ENCODE measurements at places on chromosomes 6 and 20.
A peak's percentile ranks its signal among the peaks of the same experiment; 100 is the strongest.

GRCh38 chr6:168939796-168940195 is 313.9 kb downstream of the THBS2 start:
- DNase-seq, result no peak

DNA sequence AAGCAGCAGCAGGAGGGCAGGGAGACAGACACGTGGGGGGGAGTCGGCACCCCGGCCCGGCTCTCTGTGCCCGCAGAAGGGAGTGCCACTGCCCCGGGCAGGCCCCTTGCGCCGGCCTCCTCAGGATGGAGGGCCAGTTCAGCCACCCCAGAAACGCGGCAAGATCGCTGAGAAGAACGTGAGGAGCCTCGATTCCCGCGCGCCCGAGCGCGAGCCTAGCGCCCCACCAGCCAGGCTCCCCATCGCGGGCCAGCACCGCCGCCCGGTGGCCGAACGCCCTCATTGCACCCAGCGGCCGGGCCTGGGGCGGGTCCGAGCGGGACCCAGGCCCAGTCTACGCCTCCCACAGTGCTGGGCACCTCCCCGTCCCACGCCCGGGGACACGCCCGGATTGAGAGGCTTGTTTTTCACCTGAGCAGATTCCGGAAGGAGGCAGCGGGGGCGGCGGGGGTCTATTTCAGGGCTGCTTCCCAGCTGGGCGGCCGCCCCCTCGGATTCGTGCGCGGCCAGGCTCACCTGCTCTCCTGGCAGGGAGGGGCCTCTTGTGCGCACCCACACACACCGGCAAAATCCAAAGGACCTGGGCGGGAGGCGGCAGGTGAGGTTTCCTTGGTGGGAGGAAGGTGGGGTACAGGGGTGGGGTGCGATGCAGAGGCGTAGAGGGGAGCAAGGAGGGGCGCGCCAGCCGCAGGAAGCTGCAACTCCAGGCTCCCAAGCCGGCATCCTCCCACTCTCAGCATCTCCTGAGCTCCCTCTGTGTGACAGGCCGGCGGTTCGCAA is 9.0 kb upstream of the GRM4 start:
- DNase-seq, result no peak

DNA sequence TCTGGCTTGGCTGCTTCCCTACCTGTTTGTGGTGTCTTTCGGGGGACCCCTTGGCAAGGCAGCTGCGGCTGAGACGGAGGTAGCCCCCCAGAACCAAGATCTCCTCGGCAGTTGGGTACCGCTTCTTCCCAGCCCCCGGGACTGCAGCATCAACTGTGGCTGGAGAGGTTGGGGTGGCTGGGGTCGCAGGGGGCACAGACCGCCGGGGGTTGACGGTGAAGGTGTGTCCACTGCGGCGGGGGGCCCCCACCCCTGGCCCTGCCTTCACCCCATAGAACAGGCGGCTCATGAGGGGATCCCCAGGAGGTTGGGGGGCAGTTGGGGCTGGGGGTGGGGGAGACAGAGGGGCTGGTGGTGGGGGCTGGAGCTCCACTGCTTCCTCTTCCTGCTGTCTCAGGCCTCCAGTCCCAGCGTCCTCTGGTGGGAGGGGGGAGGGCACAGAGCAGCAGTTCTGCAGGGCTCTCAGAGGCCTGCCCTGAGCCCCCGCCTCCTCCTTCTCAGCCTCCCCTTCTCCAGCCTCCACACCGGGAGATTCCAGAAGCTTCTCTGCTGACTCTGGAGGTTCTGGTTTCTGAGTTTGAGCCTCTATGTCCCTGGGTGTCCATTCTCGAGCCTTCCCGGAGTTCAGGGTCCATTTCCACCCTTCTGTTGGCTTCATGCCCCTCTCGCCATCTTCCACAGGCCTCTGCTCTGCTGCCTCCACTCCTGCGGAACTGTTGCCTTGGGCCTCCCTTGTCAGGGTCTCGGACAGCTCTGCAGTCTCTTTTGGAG is 1.9 kb downstream of the PPP1R18 start:
- no peak for DNase-seq

- no peak for DNase-seq
Measured at GRCh38 chr6:133699741-133700385, 189.1 kb upstream of the TCF21 start.

DNA sequence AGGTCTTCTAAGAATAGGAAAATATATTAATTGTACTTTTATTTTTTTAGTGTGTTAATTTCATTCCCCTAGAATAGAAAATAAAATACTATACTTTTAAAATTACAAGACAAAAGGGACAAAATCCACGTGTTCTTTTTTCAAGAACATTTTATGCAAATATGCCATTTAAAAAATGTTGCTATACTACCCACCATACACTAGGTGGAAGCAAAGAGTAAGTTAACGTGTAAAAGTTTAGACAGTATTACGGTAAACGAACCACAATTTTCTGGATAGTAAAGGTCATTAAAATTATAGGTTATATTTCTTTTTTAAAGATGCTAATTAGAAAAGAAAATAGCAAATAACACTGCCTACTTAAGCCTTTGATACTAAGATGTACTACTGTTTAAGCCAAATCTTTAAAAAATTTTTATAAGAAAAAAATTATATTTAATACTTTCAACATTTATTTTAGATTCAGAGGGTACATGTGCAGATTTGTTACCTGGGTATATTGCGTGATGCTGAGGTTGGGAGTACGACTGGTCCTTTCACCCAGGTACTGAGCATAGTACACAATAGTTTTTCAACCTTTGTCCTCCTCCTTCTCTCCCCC is 287.6 kb downstream of the PHF3 start:
- DNase-seq, result no peak

- DNase-seq, result no peak
Measured at GRCh38 chr20:24649787-24650490, 180.5 kb downstream of the SYNDIG1 start.

- DNase-seq, result no peak
Measured at GRCh38 chr6:142482974-142483373, 181.2 kb downstream of the ADGRG6 start.

GRCh38 chr6:46799657-46800056 is 6.5 kb downstream of the MEP1A start:
- no peak for DNase-seq

DNA sequence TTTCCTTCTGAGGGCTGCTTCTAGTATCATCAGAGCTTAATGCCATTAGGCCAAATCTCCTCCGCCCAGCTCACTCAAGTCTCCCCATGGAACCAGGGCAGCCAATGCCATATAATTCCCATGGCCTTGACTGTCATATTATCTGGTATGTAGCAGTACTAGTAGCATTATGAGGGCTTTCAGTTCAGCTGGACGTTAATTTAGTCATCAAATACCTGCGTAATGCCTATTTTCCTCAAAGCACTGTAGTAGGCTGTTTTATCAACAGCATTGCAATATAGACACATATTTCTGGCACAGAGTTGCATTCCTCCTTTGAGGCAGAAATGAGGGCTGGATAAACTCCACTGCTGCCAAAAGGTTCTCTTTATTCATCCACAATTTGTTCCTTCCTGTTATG is 1.7 kb downstream of the KCTD20 start:
- DNase-seq, result no peak

GRCh38 chr20:8454137-8454712 is 322.2 kb downstream of the PLCB1 start:
- DNase-seq, result peak; percentile 29

GRCh38 chr20:49594931-49595315 is 27.0 kb upstream of the PTGIS start:
- no peak for DNase-seq

GRCh38 chr6:70285201-70285600 is 17.7 kb downstream of the COL9A1 start:
- DNase-seq, result no peak

- DNase-seq, result no peak
Measured at GRCh38 chr6:46184114-46184513, 13.3 kb upstream of the ENPP5 start.

- no peak for DNase-seq
Measured at GRCh38 chr6:108714766-108715414, 133.3 kb upstream of the ARMC2 start.

DNA sequence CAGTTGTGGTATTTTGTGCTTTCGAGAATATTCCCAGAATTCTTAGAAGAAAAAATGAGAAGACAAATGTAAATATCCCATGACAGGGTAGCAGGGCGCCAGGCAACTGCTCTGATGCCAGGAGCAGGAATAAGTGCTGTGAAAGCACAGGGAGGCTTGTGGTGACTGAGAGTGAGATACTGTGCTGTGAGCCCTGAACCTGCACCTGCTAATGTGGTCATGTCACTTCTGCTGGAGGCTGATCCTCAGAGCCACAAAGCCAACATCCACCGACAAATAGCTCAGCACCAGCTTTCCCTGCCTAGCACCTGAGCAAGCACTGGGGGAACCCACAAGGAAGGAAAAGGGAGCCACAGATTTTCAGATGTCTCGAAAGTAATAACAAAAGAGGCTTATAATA is 368.6 kb upstream of the CDH4 start:
- no peak for DNase-seq

DNA sequence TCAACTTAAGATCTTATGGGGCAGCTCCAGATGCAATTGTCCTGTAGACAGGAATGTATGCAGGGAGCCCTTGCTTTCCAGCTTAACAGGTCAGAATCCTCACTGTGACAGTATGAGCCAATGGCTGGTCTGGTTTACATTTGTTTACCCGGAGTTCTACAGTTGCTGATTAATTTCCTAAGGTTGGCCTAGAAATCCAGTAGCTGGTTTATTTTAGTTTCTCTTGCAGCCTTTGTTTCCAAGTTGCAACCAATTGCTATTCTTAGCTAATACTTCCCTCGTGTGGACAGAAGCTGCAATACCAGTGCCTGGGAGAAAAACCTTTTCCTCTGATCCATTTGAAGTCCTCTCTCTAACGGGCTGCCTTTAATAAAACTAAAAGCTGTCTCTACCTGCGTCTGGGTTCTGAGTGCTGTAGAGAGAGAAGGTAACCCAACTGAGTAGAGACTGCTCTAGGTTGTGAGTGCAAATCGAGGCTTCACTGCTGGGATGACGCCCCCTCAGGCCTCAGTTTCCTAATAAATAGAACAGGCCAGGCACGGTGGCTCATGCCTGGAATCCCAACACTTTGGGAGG is 45.9 kb downstream of the ZNF217 start:
- peak; percentile 58 for DNase-seq

DNA sequence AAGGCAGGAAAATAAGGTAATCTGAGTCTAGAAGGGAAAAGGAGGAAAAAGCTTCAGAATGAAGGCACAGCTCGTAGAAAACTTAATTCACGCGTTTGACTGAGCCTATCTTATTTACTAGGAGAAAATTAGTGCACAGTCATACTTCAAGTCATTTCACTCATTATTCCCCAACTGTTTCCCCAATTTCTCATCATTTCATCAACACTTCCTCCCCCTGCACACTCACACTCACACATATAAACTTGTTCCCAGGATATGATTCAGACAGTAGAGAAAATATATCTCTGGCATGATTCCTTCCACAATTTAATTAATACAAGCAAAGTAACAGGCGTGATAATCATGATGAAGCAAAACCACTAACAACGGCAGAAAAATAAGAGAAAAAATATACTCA is 94.5 kb upstream of the F13A1 start:
- DNase-seq, result no peak

DNA sequence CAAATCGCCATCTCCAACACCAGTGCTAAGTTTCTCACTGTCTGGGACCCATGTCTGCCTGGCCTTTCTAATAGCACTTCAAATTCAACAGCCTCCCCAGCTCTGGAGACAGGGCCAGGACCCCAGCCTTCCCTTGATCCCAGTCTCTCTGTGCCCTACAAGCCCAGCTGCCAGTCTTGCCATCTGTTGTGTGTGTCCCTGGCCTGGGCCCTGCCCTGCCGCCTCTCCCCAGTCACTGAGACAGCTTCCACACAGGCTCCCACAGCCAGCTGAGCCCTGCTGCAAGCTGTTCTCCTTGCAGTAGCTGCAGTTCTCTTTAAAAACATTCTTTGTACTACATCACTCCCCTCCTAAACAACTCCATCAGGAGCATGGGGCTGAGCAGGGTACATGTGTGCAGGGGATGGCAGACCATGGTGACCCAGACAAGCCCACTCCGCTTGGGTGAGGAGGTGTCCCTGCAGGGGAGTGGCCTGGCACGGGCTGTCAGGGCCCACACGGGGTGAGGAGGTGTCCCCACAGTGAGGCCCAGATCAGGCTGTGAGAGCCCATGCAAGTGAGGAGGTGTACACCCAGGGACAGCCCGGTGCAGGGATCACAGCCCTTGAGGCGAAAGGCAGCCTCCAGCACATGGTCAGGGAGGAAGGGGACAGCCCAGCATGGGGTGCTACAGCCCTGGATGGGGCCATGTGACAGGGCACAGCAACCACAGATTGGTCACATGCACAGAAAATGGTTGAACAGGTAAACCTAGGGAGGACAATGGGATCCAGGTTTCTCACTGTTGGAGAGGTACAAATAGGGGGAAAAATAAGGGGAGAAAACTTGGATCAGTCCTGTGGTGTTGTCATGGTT is 16.2 kb downstream of the CST7 start:
- DNase-seq, result no peak

DNA sequence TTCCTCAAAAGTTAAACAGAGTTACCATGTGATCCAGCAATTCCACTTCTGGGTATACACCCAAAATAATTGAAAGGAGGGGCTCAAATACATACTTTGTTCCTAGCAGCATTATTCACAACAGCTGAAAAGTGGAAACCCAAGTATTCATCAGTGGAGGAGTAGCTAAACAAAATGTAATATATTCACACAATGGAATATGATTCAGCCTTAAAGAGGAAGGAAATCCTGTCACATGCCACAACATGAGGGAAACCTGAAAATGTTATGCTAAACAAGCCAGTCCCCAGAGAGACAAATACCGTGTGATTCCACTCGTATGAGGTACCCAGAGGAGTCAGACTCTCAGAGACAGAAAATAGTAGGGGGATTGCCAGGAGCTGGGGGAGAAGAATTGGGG is 44.5 kb downstream of the PXDC1 start:
- no peak for DNase-seq

GRCh38 chr6:167565884-167566599 is 241.2 kb downstream of the TTLL2 start:
- no peak for DNase-seq

DNA sequence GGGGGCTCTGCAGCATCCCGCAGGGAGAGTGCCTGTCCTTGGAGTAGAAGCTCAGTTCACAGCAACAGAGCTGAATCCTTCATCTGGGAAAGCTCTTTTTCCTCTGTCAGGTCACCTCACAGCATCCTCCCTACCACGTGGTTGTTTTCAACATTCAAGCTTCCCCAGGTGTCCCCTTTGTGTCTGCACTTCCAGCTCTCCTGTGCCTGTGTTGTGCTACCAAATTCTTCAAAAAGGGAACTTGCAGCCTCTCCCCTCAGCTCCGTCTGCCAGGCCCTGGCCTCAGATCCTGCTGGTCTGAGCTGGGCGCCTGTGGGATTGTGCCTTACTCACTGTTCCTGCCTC is 108.4 kb downstream of the FOXF2 start:
- no peak for DNase-seq

GRCh38 chr6:163994566-163994965 is 580.0 kb downstream of the QKI start:
- no peak for DNase-seq

DNA sequence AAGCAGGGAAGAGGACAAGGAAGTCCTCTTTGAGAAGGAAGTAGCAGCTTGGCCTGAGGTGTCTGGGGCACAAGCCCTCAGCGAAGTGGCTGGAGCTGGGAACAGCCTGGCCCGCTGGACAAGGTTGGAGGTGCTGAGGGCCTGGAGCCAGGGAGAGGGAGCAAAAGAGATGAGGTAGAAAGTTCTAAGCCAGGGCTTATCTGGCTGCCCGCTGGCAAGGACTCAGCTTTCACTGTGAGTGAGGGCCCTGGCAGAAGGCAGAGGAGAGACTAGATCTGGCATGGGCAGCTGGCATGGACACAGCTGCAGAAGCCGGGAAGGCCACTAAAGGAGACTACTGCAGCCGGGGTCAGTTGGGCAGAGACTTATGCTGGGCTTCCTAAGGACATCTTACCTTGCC is 21.8 kb upstream of the PCMTD2 start:
- no peak for DNase-seq

GRCh38 chr6:41600499-41601247 is 37.6 kb upstream of the MDFI start:
- no peak for DNase-seq
